Activated B cell treated with CpG ODN at 0.5 μM for 24 hours (primary cell): ENCODE measurements at places on chromosomes 7 and 10. TPM values are rescaled to one million over a fixed set of nuclear protein-coding genes. Genes with fewer than 3 reads are reported as not detected.

DNA sequence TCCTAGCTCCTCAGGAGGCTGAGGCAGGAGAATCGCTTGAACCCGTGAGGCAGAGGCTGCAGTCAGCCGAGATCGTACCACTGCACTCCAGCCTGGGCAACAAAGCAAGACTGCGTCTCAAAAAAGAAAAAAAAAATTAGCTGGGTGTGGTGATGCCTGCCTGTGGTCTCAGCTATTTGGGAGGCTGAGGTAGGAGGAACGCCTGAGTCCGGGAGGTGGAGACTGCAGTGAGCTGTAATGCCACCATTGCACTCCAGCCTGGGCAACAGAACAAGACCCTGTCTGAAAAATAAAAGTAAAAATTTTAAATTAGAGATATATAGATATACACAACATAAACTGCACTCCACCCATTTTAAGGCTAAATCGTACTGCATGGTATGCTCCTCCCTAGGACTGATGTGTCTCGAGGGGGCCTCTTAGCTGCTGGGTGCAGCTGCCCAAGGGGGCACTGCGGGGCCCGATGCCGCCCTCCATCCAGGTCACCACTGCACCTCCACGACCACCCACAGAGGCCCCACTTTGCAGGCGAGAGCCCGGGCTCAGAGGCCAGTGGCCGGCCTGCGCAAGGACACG, 40.9 kb upstream of the FOXK1 start:
- no peak for DNase-seq

- no peak for DNase-seq
Measured at GRCh38 chr7:40587419-40587818, 452.6 kb downstream of the SUGCT start.

The GHRHR gene
- total RNA-seq: not detected in 2 replicates

GRCh38 chr7:38318803-38319416, 45.5 kb upstream of the TARP start:
- no peak for DNase-seq

GRCh38 chr10:82472406-82473335, 597.7 kb downstream of the NRG3 start:
- no peak for DNase-seq

DNA sequence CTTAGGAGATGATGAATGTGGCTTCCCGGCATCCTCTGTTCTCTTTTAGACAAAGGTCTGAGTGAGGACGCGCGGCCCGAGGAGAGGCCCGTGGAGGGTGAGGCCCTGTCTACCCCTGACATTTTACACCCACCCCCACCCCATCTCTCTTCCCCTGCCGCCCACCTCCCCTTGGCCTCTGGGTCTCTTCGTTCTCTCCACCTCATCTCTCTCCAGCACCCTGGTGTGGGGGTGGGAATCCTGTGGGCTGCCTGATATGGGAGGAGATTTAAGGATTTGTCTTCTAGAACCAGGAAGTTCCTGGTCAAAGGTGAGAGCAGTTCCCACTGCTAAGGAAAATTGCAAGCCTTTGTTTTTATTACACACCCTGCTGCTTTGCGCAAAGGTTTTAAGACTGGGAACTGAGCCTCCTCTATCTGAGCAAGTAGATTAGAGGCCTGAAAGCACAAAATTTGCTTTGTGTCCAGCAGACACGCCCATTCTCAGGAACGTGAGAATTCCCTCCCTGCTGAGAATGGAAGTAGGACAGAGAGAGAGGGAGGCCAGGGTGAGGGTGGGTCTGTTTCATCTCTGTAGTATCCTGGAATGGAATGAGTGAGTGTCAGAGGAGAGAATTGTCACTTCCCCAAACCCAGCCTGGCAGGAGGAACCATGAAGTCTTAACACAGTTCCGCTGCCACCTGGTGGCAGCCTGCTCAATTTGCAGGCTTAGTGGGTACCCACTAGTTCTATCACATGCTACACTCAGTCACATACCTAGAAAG, 91.2 kb downstream of the GTF2IRD1 start:
- no peak for DNase-seq

The MKI67 gene
- 2.2 and 3.5 TPM in 2 replicates for total RNA-seq

- no peak for DNase-seq
Measured at GRCh38 chr10:109928475-109928891, 5.2 kb upstream of the XPNPEP1 start.

GRCh38 chr7:142454862-142455261, 197.0 kb upstream of the PRSS58 start:
- DNase-seq: no peak

DNA sequence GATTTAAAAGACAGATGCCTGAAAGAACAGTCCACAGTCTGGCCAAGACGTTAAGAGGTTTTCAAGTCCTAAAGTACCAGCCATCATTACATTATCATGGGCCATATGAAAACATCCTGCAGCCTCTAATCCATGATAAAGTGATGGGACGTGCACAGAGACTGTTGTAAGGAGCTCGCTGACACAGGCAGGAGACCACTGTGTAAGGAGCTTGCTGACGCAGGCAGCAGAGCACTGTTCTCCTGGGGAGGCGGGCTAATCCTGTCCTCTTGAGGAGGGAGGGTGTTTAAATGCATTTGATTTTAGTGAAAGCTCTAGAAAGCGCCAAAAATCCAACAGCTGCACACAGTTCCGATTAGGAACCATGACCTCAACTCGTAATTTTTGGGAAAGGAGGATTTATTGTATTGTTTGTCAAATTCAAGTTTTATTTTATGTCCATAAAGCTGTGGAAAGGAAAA, 16.9 kb downstream of the SVIL start:
- no peak for DNase-seq

The LIPN gene
- 0.24 and 0.27 TPM in 2 replicates for total RNA-seq

- no peak for DNase-seq
Measured at GRCh38 chr10:28219251-28219650, 83.6 kb downstream of the MPP7 start.

The SDK1 gene
- 0.32 and 1.3 TPM in 2 replicates for total RNA-seq
